ENCODE measurements at places on chromosomes 6 and 20.

DNA sequence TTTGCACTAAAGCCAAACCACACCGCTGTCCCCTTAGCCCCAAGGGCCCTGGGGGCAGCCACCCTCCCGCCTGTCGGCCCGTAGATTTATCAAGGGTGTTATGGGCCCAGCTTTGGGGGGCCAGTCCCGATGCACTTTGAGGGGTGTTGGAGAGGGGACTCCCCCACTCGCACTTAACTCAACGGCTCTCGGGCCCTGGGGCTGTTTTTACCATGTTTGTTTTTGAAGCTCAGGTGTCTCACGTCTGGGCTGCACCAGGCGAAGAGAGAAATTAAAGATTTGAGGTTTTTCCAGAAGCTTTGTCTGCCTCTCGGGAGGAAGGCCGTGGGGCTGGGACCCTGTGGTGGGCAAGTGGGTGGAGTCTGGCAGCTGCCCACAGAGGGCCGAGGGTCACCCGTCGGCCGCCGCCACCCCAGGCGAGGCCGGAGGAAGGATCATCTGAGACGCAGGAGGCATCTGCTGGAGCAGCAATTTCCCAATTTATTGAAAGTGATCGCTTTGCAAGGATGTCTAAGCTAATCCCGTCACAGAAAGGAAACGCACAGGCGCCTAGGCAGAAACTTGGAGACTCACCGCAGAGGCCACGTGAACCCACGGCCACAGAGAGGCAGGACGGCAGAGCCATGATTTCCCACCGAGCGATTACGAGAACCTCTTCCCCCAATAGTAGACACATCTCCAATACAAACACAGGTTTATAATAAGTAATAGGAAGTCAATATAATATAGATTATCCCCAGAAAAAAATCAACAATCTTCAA, 3.8 kb downstream of the SLC2A4RG start:
- DNase-seq: no peak

DNA sequence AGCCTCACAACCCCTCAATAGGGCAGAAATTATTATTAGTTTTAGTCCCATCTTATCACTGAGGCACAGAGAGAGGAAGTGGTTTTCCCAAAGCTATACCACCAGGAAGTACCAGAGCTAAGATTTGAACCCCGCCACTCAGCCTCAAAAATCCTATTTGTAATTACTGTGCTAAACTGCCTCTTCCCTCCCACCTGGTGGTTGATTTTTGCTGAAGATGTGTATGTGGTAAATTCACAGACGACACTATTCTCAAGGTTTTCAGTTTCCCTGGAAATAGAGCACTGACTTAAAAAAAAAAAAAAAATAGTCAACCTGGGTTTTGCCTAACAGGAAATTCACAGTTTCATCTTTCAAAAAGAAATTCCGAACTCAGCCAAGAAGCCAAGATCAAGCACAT, 57.9 kb downstream of the TSHZ2 start:
- no peak for DNase-seq

- DNase-seq: no peak
These were observed 12.2 kb downstream of the RRP36 start for GRCh38 chr6:43033496-43034189.

DNA sequence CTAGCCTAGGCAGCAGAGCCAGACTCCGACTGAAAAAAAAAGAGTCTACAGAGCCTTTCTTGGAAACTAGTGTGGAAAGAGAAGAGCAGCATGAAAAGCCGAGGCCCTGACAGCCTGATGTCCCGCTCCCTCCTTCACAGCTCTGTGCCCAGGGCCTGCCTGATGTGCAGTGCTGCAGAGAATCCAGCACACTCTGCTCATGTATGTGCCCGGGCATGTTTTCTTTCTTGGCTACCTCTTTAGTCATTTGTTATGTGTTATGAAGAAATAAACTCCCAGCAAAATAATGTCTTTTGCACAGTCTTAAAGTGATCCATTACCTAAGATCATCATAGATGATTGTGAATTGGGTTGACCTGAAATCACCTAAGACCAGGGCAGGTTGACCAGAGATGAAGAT, 78.1 kb upstream of the EZR start:
- no peak for DNase-seq

DNA sequence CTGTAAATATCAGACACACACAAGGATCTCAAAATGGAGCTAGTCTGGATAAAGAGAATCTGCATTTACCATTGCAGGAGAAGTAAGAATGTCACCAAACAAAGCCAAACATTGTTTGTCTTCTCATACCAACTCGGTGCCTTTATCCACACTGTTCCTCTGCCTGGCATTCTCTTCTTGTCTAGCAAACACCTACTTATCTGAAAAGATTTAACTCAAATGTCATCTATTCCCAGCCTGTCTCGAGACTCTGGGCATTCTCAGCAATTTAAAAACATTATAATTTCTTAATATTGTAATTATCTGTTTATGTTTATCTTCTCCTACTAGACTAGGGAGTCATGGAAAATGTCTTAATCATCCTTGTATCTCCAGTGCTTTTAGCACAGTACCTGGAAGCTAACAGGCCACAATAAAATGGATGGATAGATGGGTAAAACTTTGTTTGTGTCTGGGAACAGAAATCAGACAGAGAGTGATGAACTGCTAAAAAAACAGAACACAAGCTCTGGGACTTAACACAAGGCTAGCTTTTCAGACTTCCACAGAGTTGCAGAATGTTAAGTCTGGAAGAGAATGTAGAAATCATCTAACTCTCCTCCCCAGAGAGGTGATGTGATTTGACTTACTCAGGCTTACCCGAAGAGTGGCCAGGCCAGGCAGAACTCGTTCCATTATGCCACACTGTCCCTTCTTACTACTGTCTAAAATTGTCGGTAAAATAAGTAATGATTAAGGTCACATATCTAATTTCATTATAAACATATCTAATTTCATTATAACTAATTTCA, 42.3 kb upstream of the FAM83C start:
- DNase-seq: no peak

Measured in cerebellar nuclear complex (tissue), 1 donor.